ENCODE measurements at places on chromosomes 1 and 21.

- no peak for DNase-seq
These were observed 34.8 kb upstream of the ADARB1 start for GRCh38 chr21:45039317-45040156.

DNA sequence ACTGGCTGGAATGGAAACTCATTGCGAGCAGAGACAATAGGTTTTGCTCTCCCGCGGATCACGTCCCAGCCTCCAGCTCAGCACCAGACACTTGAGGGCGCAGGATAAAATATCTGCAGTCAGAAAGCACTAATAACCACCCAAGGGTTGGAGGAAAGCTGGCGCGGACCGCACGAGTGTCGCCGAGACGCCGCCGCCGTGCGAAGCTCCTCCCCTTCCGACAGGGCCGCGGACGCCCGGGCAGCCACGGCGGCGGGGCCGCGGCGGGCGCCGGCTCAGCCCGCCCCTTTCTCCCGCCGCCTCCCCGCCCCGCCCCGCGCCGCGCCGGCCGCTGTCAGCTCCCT, at the start of gene CMPK1:
Gene CMPK1 (plus strand): TSS at position 213 of the 344 bp plus-strand sequence. CDS start 156 bp downstream, outside the sequence.
- DNase-seq = peak; percentile 35

- no peak for DNase-seq
These were observed 48.5 kb upstream of the CHRM3 start for GRCh38 chr1:239337799-239338430.

DNA sequence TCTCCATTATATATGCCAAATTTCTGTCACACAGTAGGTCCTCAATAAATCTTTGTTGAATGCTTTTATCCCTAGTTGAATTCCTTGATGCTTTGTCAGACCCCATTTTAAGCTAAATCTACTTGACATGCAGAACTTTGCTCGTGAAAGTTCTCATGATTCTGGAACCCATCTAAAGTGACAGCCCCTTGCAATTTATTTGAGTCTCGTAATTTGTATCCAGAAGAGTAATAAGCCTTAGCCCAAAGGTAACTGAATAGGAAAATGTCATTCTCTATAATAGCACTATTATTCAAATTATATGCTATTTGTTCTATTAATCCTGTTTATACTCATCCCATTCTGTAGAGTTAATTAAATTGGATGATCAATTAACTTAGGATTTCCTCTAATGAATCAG, 466.6 kb upstream of the OLFM3 start:
- no peak for DNase-seq

DNA sequence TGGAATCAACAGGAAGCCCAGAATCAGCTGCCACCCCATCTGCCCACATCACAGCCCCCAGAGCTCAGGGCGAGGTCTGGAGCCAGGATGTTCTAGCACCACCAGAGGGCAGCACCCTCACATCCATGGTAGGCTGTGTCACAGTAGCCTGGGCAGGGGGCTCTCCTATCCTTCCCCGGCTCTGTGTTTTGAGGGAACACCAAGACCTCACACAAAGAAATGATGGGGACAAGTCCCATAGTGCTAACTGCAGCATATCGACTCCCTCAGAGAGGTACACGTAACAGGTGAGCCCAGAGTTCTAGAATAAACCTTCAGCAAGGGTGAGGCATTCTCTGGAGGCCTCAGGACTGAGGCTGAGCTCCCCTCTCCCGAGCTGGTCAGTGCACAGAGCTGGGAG, 2.3 kb upstream of the KCNC4 start:
- DNase-seq = peak; percentile 64

DNA sequence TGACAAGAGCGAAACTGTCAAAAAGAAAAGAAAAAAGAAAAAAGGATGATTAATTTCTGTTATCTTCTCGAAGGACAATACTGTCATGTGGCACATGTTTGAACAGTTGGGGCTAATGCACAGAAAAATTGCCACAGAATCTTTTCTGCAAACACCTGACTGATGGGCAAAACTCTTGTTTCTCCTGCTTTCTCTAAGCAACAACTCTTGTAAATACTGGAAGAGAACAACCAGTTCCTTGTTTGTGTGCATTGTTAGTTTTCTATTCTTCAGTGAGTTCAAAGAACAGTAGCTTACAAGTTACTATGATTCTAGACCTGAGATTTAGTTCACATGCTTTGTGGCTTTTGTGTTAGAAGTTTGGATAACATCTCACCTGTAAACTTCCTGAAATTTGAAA, 60.7 kb downstream of the CDC14A start:
- DNase-seq = no peak

GRCh38 chr1:226185141-226186036, 1.2 kb downstream of the ACBD3 start:
- no peak for DNase-seq

DNA sequence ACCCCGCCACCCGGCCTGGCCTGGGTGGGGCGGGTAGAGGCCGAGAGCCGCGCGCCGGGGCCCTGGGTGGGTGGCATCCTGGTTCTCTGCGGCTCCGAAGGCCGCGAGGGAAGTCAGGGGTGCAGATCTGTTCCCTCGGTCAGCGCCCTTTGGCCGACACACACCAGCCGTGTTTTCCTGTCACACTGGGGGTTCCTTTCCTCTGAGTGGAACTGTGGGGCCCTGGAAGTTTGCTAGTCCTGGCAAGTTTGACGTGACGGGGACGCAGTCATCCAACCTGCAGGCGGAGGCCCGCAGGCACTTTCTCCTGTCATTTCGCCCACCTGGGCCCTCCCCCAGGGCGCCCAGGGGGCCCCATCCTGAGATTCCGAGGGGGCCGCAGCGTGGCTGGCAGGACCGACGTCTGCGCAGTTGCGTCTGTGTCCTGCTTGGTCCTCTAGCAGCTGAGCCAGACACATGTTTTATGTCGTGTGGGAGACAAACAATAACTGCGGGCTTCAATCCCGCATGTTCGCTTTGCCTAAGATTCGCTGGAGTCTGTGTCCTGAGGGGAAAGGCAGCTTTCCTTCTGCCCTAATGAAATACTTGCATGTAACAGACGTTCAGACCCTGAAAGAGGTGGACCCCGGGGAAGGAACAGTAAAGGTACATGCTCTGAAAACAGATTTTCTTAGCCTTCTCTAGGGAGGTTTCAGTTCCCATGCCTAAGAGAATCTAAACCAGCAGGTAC, 1.5 kb downstream of the FAM163A start:
- no peak for DNase-seq

- peak; percentile 96 for DNase-seq
These were observed 25.3 kb upstream of the ADGRB2 start for GRCh38 chr1:31789259-31790065.

DNA sequence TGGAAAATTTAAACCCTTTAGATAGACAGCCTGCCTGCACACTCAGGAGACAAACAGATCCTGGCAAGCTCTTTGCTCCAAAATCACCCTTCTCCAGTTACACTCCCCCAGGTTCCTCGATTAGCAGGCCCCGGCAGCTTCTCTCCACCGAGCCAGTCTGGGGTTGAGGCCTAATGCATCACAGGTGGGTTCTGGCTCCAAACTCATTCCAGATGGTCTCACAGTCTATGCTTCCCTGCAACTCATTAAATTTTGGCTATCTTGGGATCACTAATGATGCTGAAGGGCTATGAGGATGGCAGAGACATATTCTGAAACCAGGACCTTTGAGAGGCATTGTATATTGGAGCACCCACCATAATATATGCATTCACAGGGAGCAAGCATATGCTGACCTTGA, 559.8 kb upstream of the USP24 start:
- DNase-seq = no peak

All from stimulated activated CD8-positive, alpha-beta memory T cell treated with anti-CD3 and anti-CD28 coated beads, Interleukin-4, amount 100 ng/mL, for 1 hour (primary cell).